ENCODE measurements at places on chromosomes 16 and 17. TPM values are rescaled to one million over a fixed set of nuclear protein-coding genes. Genes with fewer than 3 reads are reported as not detected.

The MYADML2 gene
- 0.42 TPM for total RNA-seq

The MYO15B gene
- 108 TPM for total RNA-seq

The CA4 gene
- 0.42 TPM for total RNA-seq

The CIBAR2 gene
- not detected for total RNA-seq

The KRTAP1-1 gene
- total RNA-seq, result not detected
